ENCODE measurements at places on chromosomes 2 and 18.
A peak's percentile ranks its signal among the peaks of the same experiment; 100 is the strongest.

DNA sequence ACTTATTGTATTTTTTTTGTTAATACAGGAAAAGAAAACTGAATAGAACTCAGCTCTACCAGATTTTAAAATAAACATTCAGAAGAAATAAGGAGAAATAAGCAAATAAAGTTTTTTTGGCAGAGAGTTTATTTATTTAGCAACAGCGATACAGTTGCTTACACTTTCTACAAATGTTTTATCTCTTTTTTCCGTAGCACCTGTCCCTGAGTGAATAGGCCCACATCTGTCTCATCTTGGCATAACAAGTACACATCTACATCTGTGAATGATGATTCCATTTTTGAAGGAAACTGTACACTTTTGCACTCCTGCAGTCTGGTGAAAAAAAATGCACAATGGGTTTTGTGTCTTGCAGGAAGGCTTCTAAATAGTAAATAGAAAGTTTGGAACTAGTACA is 783.6 kb upstream of the ZEB2 start:
- ATAC-seq = no peak

DNA sequence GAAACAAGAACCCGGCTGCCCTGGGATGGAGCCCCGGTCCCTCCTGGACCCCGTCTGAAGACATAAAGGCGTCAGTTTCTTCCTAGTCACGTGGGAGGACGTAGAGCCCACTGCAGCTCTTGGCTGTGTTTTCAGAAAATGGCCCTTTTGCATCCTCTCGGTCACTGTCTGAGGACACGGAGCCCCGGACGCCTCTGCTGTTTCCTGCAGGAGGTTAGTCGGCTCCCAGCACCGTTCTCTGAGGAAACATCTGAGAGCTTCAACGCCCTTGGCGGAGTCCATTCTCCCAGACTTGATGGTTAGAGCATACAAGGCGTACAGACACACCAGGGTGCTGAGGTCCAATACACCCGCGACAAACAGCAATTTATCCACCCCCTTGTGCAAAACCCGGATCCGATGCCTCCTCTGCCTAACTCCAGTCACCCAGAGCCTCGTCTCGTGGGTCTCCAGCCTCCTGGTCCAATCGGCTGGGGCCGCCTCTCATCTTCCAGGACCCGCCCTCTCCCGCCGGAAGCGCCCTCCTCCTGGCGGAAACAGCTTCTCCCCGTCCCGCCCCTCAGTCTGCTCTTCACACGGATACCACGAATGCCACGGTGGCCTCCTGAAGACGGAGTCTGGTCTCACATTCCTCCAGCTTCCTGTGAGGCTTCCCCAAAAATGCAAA is 119.4 kb downstream of the TMEM18 start:
- no peak for ATAC-seq

GRCh38 chr2:40034801-40035200 is 255.7 kb upstream of the THUMPD2 start:
- no peak for ATAC-seq

- ATAC-seq = no peak
These were observed 29.2 kb upstream of the ATP6V1B1 start for GRCh38 chr2:70906439-70907005.

GRCh38 chr18:3442919-3443318 is 7.1 kb upstream of the TGIF1 start:
- no peak for ATAC-seq

DNA sequence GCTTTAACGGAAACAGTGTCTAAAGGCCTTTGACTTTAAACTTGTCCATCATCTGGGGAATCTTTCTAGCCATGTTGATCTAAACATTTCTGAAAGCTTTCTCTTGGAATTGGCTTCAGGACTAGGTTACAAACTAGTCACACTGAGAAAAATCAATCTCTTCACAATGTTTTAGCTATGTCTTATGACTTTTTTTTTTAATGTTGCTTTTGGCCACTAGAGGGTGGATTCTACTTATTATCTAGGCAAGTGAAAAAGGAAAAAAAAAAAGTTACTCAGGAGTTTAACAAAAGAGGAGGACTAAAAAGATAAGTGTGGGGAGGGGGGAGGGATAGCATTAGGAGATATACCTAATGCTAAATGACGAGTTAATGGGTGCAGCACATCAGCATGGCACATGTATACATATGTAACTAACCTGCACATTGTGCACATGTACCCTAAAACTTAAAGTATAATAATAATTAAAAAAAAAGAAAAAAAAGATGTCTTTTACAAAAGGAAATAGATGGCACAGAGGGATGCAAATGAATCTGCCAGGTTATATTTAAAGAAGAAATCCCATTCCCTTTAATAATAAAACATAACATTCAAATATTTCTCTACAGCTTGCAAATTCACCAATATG is 160.4 kb upstream of the PID1 start:
- peak; percentile 77 for ATAC-seq

Data from SK-N-SH treated with all-trans-retinoic acid at 6 μM for 48 hours (cell line).